Stimulated activated CD8-positive, alpha-beta memory T cell treated with anti-CD3 and anti-CD28 coated beads, Interleukin-4, amount 100 ng/mL, for 48 hours (primary cell): ENCODE measurements at places on chromosomes 11 and 22.
A peak's percentile ranks its signal among the peaks of the same experiment; 100 is the strongest.

GRCh38 chr11:115182282-115182955 is 321.8 kb downstream of the CADM1 start:
- DNase-seq: no peak

DNA sequence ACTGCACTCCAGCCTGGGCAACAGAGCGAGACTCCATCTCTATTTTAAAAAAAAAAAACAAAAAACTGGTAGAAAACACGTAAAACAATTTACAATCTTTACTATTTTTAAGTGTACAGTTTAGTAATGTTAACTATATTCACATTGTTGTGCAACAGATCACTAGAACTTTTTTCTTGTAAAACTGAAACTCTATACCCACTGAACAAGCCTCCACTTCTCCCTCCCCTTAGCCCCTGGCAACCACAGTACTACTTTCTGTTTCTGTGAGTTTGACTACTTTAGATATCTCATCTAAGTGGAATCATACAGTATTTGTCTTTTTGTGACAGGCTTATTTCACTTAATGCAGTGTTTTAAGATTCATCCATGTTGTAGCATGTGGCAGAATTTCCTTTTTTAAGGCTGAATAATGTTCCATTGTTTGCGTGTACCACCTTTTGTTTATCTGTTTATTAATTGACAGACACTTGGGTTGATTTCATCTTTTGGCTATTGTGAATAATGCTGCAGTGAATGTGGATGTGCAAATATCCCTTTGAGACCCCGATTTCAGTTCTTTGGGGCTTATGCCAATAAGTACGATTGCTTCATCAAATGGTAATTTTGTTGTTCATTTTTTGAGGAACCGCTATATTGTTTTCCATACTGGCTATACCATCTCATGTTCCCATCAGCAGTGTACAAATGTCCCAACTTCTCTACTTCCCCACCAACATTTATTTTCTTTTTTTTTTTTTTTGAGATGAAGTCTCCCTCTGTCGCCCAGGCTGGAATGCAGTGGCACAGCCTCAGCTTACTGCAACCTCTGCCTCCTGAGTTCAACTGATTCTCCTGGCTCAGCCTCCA is 11.0 kb downstream of the DDB2 start:
- DNase-seq: peak; percentile 42

DNA sequence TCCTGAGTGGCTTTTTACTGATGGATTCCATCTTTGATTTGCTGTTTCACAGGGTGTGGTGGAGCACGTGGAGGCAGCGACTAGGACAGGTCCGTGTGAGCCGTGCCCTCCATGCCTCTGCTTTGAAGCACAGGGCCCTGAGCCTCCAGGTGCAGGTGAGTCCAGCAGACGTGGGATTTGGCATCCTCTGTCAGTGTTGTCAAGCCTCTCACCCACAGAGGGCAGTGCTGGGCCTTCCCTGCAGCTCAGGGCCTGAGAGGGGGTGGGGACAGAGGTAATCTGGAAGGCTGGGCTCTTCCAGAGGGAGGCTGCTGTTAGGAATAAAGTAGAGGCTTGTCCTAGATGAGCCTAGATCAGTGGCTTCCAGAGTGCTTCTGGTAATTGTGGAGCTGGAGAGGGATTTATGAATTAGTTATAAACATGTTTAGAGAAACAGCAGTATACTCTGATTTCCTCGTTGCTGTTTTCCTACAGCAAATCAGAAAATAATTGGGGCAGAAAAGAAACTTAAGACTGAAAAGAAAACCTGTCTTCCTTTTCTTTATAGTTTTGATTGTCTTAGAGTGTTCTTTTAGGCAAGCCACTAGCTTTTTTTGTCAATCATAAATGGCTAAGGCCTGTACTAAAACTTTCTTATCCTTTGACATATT is 65.0 kb downstream of the SFI1 start:
- DNase-seq: peak; percentile 68

DNA sequence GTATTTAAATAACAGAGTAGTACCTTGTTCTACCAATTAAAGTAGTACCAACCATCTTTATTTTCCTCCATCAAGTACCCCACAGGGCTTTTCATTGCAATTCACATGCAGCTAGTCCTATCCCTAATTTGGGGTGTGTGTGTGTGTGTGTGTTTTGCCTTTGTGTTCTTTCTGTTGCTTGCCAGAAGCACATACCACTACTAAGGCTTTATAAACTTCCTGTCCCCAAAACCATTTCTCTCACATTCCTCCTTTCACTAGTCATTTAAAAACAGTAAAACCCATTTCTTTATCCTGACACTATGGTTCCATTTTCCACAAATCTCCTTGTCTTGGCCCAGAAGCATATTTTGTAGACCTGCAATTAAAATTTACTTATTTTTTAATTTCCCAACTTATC is 54.6 kb downstream of the SLC36A4 start:
- no peak for DNase-seq

GRCh38 chr22:38080850-38081635 is 2.9 kb downstream of the SLC16A8 start:
- no peak for DNase-seq
